ENCODE measurements at places on chromosomes 12 and 14. TPM values are rescaled to one million over a fixed set of nuclear protein-coding genes. Genes with fewer than 3 reads are reported as not detected.

DNA sequence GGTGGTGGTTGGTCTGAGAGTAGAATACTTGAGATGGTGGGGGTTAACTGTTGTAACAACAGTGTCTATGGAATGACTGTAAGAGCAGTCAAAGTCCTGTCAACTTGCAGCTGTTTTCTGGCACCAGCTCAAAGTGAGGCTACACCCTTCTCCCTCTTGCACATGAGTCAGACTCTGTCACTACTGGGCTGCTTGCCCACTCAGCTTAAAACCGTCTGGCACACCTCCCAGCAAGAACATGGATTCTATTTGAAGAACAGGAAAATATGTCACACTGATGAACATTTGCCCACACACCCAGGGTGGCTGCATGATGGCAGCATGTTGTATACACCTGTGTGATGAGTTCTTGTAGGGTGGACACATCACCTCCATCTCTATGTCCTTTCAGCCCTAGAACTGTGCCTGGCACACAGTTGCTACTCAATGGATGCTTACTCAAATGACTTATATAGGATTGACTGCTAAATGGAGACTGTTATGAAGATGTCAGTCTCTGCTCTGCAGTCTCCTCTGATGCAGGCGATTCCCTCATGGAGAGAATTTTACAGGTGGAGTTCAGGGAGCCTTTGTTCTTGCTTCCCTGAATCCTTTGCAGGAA lies 19.3 kb upstream of the SERPINA6 start:
- H3K4me1 ChIP-seq, result peaks cover 18% of the 10 kb centered on the region
- H3K4me3 ChIP-seq, result no peak overlapping the region
- no peaks in the 10 kb centered on the region for H3K27me3 ChIP-seq
- H3K36me3 ChIP-seq, result no peaks in the 10 kb centered on the region
- DNase-seq, result no peak

- no peak for DNase-seq
- no peak overlapping the region for H3K27ac ChIP-seq
- no peaks in the 10 kb centered on the region for H3K27me3 ChIP-seq
- no peaks in the 10 kb centered on the region for H3K36me3 ChIP-seq
- H3K4me3 ChIP-seq, result no peak overlapping the region
- no peaks in the 10 kb centered on the region for H3K4me1 ChIP-seq
These were observed 72.6 kb downstream of the SLC2A13 start for GRCh38 chr12:40033242-40033630.

GRCh38 chr12:119683413-119683812 lies 15.5 kb downstream of the PRKAB1 start:
- H3K36me3 ChIP-seq, result peaks cover 34% of the 10 kb centered on the region
- H3K4me1 ChIP-seq, result peaks cover 8% of the 10 kb centered on the region
- no peak overlapping the region for H3K4me3 ChIP-seq
- no peak overlapping the region for H3K27ac ChIP-seq
- no peak for DNase-seq

- DNase-seq, result no peak
- H3K27ac ChIP-seq, result no peak overlapping the region
- H3K27me3 ChIP-seq, result no peaks in the 10 kb centered on the region
- peaks cover 7% of the 10 kb centered on the region for H3K4me1 ChIP-seq
These were observed 78.8 kb downstream of the DUSP6 start for GRCh38 chr12:89273525-89273924.

VDR gene
- total RNA-seq, result 1.6 TPM

FBXW8 gene
- 10.2 TPM for total RNA-seq

GRCh38 chr12:5154091-5154490 lies 110.4 kb downstream of the KCNA5 start:
- no peak for DNase-seq
- no peaks in the 10 kb centered on the region for H3K36me3 ChIP-seq
- no peaks in the 10 kb centered on the region for H3K27me3 ChIP-seq
- no peak overlapping the region for H3K27ac ChIP-seq
- no peaks in the 10 kb centered on the region for H3K4me1 ChIP-seq

TMEM253 gene
- total RNA-seq, result not detected

- no peaks in the 10 kb centered on the region for H3K36me3 ChIP-seq
- no peak overlapping the region for H3K4me3 ChIP-seq
- no peaks in the 10 kb centered on the region for H3K27me3 ChIP-seq
- DNase-seq, result no peak
- no peaks in the 10 kb centered on the region for H3K4me1 ChIP-seq
These were observed 177.3 kb upstream of the BMP4 start for GRCh38 chr14:54133896-54134295.

SIX6 gene
- total RNA-seq, result not detected

DNA sequence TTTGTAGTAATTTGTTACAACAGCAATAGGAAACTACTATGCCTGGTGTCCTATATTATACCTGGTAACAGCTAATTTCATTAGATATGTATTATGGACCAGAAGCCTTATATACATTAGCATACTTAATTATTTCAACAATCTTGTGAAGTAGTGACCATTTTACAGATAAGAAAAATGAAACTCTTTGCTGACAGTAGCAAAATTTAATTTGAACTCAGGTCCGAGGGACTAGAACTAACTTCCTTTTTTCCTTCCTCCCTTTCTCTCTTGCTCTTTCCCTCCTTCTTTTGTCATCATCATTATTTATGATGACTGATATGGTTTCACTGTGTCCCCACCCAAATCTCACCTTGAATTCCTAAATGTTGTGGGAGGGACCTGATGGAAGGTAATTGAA lies 482.0 kb downstream of the SNAPC1 start:
- H3K4me3 ChIP-seq, result no peak overlapping the region
- no peaks in the 10 kb centered on the region for H3K4me1 ChIP-seq
- no peaks in the 10 kb centered on the region for H3K36me3 ChIP-seq
- no peak overlapping the region for H3K27ac ChIP-seq
- no peaks in the 10 kb centered on the region for H3K27me3 ChIP-seq
- DNase-seq, result no peak

- no peaks in the 10 kb centered on the region for H3K27me3 ChIP-seq
- no peaks in the 10 kb centered on the region for H3K36me3 ChIP-seq
- DNase-seq, result no peak
These were observed 25.6 kb upstream of the KRAS start for GRCh38 chr12:25276199-25276937.

- H3K4me3 ChIP-seq, result no peak overlapping the region
- no peak for DNase-seq
- no peaks in the 10 kb centered on the region for H3K27me3 ChIP-seq
- no peaks in the 10 kb centered on the region for H3K36me3 ChIP-seq
These were observed 48.9 kb downstream of the SMOC1 start for GRCh38 chr14:69928111-69928523.
